Right ventricle myocardium inferior (tissue), 1 donor: ENCODE measurements at places on chromosomes 6 and 20.
A peak's percentile ranks its signal among the peaks of the same experiment; 100 is the strongest.

DNA sequence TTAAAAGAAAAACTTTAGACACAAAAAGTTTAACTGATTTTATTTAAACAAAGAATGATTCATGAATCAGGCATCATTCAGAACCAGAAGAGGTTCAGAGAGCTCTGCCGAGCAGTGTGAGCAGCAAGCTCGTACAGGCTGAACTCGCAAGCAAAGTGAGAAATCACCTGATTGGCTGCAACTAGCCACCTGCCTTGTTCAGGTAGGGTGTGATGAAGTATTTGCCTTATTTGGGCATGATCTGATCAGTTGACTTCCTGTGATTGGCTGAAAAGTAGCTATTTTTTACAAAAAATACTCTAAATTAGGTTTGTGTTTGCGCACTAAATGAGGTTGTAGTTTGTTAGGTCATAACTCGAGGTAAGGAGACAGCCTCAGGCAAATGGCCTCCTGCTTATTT, 80.7 kb downstream of the HIVEP1 start:
- DNase-seq, result no peak

- no peak for DNase-seq
These were observed 184.3 kb downstream of the SOX4 start for GRCh38 chr6:21777846-21778245.

DNA sequence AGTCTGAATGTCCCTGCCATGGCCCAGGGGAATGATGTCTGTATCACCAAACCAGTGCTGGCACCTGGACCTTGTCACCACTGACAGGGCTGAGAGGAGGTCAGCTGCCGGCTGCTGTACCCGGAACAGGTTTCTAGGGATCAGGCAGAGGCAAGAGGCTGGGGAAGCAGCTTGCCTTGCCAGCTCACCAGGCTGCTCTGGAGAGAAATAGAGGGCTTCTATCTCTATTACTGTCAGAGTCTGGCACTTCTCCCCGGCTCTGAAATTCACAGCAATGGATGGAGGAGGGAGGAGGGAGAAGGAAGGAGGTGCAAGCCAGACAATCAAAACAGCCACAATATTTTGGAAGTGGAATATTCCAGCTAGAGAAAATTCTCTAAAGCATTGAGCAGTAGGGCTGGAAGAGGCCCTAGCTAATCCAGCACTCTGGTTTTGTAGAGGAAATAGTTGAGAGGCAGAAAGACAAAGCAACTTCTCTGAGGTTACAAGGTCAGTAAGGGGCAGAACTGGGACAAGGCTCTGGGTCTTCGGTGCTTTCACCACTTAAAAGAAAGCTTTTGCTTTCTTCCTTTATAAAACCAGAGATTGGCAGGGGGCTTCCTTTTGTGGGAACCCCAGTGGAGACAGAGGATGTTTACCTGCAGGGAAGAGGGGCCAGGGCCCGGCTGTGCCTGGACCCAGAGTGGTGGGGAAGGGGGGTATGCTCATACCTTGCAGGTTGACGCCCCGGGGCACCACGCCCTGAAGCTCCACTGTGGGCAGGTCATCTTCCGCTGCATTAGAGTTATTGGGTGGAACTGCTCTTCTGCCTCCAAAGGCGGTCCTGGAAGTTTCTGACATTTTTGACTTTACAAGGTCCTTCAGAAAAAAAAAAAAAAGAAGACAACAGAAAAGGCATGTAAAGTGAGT, 2.4 kb downstream of the F13A1 start:
- DNase-seq, result peak; percentile 80

- no peak for DNase-seq
These were observed 89.8 kb upstream of the ATXN1 start for GRCh38 chr6:16851044-16851540.

- no peak for DNase-seq
These were observed 338.7 kb downstream of the PREX1 start for GRCh38 chr20:48489046-48489463.

- no peak for DNase-seq
These were observed 614.5 kb upstream of the FLRT3 start for GRCh38 chr20:14951707-14952418.

DNA sequence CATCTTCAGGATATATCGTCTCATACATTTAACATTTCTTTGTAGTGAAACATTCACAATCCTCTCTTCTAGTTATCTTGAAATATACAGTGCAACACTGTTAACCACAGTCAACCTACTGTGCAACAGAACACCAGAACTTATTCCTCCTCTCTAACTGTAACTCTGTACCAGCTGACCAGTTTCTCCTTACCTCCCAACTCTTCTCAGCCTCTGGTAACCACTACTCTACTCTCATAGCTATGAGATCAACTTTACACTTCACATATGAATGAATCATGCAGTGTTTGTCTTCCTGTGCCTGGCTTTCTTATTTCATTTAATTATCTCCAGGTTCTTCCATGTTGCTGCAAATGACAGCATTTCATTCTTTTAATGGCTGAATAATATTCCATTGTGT, 337.6 kb downstream of the BTBD9 start:
- no peak for DNase-seq

GRCh38 chr6:94417363-94417762, 998.0 kb upstream of the EPHA7 start:
- no peak for DNase-seq

- DNase-seq, result no peak
These were observed 112.1 kb upstream of the ASF1A start for GRCh38 chr6:118781897-118782296.

- DNase-seq, result peak; percentile 49
These were observed 175.6 kb upstream of the MYLIP start for GRCh38 chr6:15953152-15953880.

GRCh38 chr6:71977884-71978283, 91.5 kb downstream of the RIMS1 start:
- no peak for DNase-seq

DNA sequence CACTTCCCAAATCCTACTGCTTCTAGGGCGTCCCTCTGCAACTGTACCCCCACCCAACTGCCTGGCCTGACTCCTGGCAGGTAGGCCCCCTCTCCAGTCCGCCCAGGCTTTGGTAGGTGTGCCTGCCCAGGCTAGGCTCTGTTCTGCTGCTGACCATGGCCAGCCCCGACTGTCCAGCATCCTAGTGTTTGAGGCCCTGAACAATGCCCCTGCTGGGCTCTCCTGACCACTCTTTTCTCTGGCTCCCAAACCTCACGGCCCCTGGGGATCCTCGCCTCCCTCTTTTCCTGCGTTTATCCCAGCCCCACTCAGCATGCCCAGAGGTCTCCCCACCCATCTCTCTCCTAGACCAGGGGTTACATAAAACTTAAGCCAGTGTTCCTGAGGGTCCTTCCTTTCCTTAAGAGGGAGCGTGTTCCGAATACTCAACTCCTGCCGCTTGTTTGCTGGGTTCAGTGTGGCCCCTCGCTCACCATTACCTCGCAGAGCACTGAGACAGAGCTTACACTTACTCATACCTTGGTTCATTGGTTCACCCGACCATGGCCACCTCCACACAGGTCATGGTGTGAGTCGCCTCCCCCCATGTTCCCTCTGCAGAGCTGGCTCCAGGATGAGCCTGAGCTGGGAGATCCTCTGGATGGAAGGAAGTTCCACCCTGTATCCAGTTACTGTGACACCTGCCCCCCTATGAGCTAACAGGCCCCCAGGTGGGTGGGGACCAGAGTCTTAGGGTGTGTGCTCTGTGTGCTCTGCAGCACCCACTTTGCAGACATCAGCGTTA, 21.0 kb upstream of the MYT1 start:
- no peak for DNase-seq

- no peak for DNase-seq
These were observed 29.6 kb upstream of the NOL4L start for GRCh38 chr20:32614772-32615171.

GRCh38 chr20:63587776-63588591, 13.9 kb upstream of the HELZ2 start:
- no peak for DNase-seq

DNA sequence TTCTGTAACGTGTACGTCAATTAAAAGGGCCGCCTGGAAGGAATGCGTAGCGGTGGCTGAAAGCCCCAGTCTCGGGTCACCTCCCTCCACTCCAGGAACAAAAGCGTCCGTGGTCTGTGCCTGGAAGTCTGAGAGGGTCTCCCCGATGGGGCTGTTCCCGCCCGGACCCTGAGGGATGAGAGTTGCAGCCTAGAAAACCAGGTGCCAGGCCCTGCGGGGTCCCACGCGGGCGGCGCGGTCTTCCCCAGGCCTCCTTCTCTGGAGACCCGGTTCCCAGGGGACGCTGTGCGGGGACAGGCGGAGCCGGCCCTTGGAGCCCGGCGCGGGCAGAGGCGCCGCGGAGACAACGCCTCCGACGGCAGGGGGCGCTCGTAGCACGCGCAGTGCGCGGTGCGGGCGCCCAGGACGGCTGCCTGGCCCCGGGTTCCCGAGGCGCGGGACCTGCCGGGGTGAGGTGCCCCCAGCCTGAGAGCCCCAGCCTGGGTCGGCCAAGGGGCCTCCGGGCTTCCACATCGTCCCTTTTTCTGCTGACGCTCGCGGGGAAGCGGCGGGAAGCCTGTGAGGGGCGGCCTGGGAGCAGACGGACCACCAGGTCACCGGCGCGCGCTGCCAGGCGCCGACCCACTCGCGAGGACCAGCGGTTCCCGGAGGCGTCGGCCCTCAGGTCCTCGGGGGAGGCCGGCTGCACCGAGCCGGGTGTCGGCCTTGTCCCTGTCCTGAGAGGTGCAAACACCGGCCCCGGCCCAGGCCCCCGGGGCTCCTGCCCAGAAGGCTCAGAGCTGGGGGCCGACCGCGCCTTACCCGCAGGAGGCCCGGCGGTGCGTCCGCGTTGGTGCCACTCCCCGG, 5.3 kb upstream of the FOXC1 start:
- DNase-seq, result peak; percentile 89

DNA sequence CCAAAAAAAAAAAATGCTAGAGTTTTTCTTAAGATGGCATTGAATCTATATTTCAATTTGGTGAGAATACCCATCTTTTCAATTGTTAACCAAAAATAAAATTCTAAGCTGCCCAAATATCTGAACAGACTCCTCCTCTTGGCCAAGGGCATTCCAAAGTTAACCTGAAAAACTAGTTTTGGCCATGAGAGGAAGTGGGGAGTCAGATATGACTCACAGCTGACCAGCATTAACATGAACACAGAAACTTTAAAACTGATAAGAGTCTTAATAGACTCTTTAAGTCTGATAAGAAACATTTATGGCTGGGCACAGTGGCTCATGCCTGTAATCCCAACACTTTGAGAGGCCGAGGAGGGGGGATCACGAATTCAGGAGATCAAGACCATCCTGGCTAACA, 171.3 kb downstream of the FAXC start:
- DNase-seq, result no peak

- DNase-seq, result no peak
These were observed 964.6 kb downstream of the HACE1 start for GRCh38 chr6:103895136-103895535.

- DNase-seq, result no peak
These were observed 37.7 kb upstream of the RAB22A start for GRCh38 chr20:58271606-58272351.

DNA sequence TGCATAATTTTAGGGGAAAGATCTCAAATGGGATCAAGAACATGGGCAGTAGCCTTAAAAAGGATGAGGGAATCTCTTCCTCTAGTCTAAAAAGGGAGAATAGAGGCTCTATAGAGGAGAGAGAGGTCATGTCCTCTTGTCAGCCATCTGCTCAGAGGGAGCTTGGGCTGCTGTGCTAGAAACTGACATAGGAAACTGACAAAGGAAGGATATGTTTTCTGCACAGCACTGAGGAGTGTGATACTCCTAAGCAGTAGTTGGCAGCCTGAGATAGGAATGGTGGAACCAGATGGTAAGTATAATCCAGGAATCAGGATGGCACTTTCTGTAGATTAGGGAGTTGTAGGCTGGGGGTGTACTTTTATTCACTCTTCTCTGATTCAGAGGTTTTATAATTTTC, 59.2 kb downstream of the PTPRA start:
- DNase-seq, result no peak

GRCh38 chr20:33896509-33896908, 85.4 kb downstream of the CHMP4B start:
- no peak for DNase-seq

DNA sequence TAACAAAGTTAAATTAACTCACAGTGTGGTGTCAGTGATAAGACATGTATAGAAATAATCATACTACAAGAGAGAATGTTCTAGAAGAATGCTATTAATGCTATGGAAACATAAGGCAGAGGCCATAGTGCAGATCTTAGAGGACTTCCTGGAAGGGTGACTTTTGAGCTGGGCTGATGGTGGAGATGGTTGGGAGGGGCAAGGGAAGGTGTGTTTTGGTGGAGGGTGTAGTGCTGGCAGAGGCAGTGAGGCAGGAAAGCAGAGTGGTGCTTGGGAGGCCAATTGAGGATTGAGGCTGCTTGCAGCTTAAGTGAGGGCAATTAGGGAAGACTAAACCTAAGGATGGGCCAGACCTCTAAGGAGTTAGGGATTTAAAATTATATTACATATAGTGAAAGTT, 58.5 kb upstream of the FNDC1 start:
- no peak for DNase-seq

DNA sequence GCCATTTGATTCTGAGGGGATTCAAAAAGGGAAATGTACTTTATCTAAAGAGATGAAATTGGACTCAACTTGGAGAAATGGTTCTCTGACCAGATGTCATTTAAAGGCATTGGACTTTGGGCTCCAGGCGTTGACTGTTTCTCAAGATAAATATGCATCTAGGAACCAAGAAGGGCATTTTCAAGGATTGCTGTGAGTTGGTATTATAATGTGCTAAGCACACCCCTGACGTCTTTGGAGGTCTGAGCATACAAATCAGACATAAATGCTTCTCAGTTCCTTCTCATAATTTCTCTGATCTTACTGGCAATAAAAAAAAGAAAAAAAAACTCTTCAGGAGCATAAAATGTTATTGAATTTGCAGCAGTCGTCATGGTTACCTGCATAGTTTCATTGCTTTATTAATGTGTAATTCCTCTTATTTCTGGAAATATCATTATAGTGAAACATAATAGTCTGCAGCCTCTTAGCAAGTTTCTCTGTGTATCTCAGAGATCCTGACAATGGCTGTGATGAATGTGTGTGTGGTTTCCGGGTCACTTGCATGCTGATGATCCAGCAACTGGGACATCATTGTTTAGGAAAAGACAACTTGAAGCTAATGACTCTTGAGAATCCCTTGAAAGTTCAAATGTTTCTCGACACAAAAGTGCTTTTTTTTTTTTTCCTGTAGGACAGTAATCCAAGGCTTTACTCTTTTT, 136.0 kb downstream of the AIG1 start:
- no peak for DNase-seq

DNA sequence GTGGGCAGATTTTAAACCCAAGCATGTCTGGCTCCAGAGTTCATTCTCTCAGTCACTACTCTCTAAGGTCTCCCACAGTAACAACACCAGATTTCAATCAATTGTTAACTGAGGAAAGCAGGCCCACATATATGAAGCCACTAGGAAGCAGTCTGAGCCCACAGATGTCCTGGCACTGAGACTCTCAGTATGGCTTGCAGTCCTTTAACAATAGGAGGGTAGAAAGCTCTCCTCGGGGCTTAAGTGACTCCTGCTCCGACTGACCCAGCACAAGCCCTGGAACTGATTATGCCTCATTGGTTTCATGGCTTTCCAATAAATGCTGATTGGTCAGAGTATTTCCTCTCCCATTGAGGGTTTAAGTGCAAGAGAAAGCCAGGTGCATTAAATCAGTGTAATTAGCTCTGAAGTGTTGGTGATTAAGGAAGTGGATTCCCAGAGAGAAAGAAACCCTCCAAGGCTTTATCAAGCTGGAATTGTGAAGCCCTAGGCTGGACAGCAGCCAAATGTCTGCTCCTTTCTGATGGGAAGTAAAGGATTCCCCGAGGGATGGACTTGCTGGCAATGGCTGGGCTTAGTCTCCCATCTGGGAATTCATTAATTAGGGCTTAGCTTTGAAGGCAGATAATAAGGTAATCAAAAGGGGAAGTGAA, 76.6 kb upstream of the PROKR2 start:
- DNase-seq, result no peak

GRCh38 chr6:27755768-27756167, 156.4 kb downstream of the OR2B2 start:
- no peak for DNase-seq

GRCh38 chr20:57009775-57010174, 256.7 kb downstream of the BMP7 start:
- DNase-seq, result no peak
